ENCODE measurements at places on chromosomes 12 and 14.

- DNase-seq = no peak
Observed at GRCh38 chr12:26810330-26810729, 22.7 kb downstream of the ITPR2 start.

GRCh38 chr12:50419112-50419909 is 18.6 kb downstream of the LARP4 start:
- DNase-seq = no peak

GRCh38 chr14:99123208-99123870 is 148.7 kb downstream of the BCL11B start:
- DNase-seq = no peak

GRCh38 chr12:113002155-113002554 is 23.8 kb downstream of the OAS2 start:
- DNase-seq = no peak

DNA sequence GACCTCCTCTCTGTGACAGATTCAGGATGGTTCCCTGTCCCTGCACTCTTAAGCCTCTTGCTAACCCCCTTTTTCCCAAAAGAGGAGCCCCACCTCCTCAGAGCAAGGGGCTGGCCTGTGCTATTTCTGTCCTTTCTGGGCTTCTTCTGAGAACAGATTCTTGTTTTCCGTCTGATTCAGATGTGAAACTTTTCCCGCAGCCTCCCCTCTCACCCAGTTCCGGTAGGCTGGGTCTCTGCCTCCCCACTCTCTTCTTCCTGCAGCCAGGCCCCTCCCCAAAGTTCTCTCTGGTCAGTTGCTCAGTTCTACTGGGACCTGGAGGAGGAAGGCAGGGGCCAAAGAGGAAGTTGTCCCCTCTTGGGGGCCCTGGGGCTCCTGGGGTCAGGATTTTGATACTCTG is 11.8 kb downstream of the PDE1B start:
- no peak for DNase-seq

- DNase-seq = no peak
Observed at GRCh38 chr12:52179396-52179973, 12.3 kb downstream of the KRT80 start.
